ENCODE measurements at places on chromosomes 13 and 19.

DNA sequence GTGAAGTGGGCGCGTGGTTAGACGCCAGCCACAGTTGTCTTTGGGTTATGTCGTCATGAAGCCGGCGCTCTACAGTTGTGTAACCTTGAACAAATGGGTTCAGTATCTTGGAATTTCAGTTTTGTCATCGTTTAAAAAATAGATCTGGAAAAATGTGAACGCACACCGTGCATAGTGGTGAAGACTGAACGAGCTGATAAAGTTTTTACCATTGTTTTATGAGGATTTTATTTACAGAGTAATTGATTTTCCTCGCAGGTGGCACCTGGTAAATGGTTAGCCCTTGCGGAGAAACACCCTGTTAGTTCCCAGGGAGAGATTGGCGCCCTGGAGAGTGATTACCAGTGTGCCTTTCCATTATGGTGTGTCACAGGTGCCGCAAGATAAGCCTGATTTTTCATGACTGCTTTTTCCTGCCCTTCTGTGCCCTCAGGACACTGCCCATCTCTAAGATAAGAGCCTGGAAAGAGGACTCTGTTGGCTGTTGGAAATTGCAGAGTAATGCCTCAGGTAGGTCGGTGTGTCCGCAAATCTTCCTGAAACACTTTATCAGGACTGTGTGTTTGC, 577 bp downstream of the ZNF181 start:
- DNase-seq: peak; percentile 78

DNA sequence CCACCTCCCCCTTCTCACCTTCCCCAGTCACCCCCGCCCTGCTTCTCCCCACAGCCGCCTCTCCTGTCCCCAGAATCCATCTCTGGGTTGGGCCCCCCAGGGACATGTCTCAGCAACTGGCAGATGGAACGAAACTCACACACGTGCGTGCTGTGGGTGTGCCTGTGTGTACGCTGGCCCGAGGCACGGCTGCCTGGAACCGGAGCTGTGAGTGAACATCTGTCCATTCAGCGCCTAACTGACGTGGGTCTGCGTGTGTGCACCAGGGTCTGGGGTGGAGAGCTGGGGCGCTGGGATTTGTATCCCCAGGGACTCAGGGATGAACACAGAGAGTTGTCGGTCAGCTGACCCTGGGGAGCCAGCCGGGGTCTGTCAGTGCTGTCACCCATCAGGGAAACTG, 752 bp upstream of the HAS1 start:
- no peak for DNase-seq

DNA sequence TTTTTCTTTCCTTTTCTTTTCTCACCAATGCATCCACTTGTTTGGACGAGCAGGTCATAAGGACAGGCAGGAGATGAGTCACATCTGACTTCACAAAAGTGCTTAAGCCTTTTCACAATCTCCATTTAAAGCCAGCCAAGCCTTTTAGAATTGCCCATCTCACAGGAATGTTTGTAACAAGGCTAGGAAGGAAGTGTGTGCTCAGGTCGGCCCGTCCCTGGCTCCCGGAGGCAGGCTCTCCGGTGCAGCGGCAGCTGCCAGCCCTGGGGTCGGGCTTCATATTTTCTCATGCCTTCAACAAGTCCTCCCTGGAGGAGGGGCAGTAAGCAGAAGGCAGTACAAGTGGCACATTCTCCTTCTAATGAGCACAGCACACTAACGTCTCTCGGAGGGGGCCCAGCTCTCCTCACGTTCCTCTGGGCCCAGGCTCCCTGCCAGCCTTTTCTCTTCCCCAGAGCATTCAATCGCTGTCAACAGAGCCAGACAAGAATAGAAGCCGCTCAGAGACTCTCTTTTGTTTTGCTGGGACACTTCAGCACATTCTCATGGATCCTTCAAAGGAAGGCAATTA, 180.5 kb downstream of the COL4A1 start:
- DNase-seq: no peak

DNA sequence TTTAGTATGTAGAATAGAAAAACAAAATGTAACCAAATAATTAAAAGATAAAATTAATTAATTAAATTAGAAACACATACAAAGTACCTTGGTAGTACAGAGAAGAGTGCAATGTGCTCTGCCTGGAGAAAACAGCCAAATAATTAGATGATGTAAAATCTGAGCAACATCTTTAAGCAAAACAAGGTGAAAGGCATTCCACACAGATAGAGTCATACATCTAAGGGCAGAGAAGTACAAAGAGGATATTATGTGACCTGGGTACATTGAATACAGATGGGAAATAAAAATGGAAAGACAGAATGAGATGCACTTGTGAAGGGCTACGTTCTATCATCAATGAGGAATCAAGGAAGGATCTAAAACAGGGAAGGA, 25.2 kb upstream of the FNDC3A start:
- DNase-seq: no peak

GRCh38 chr19:55172741-55173140, 6.3 kb upstream of the DNAAF3 start:
- DNase-seq: no peak

GRCh38 chr13:46747031-46747820, 49.7 kb downstream of the ESD start:
- DNase-seq: no peak

GRCh38 chr13:20313896-20314295, 81.8 kb upstream of the GJB6 start:
- DNase-seq: no peak

DNA sequence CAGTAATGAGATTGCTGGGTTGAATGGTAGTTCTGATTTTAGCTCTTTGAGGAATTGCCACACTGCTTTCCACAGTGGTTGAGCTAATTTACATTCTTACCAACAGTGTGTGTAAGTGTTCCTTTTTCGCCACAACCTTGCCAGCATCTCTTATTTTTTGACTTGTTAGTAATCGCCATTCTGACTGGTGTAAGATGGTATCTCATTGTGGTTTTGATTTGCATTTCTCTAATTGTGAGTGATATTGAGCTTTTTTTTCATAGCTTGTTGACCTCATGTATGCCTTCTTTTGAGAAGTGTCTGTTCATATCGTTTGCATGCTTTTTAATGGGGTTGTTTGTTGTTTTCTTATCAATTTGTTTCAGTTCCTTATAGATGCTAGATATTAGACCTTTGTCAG, 245.0 kb downstream of the MTUS2 start:
- DNase-seq: no peak

DNA sequence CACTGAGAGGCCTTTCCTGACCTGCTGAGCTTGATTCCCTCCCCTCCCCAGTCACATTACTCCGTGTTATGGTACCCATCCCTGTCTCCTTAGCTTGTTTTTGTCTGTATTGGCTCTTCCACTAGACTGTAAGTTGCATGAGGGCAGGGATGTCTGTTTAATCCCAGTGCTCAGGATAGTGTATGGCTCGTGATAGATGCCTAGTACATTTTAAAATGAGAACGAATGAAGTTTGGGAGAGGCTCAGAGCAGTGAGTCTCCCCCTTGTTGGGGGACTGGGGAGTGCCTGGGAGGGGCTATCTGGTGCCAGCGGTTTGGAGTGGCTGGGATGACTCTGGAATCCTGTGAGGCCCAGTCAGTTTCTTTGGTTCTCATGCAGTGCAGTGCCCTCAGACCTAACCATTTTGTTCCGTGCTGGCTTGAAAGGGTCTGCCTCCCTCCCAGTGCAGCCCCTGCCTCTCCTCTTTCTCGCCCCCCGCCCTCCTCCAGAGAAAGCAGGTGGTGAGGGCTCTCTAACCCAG, 35.5 kb downstream of the ACTN4 start:
- no peak for DNase-seq

DNA sequence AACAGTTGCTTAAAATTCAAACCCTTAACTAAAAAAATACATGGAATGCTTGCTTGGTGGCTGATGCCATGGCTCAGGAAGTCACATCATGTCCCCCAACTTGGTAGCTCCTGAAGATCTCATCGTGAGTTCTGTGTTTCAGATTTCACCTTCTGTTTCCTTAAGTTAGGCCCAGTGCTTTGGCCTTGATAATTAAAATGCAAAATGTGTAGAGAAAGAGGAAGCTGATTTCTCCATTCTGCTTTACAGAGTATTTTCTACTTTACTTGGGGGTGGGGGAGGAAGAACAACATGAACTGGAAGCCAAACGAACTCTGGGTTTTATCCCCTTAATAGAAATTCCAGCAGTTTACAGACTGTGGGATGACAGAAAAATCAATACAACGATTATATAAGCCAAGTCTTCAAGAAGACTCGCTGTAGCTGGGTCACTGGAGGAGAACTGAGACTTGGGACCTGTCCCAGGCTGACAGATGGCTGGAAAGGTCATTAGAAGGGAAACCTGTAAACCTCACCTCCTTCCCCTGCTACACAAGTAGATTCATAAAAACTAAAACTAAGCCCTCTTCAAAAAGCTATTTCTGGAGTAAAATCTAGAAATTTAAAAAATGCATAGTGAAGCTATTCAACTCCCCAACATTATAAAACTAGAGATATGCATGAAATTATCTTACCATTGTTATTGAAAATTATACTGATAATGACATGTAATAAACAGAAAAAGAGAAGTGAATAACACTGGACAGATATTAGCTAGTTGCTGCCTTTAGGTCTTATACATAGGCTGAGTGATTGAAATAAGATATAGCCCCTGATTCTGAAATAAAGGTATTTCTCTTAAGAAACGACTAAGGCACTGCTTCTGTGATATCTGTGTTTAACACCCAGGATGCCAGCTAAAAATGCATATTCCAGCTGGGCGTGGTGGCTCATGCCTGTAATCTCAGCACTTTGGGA, 22.1 kb upstream of the GGACT start:
- peak; percentile 53 for DNase-seq

GRCh38 chr13:59250336-59251189, 913.2 kb downstream of the DIAPH3 start:
- no peak for DNase-seq

DNA sequence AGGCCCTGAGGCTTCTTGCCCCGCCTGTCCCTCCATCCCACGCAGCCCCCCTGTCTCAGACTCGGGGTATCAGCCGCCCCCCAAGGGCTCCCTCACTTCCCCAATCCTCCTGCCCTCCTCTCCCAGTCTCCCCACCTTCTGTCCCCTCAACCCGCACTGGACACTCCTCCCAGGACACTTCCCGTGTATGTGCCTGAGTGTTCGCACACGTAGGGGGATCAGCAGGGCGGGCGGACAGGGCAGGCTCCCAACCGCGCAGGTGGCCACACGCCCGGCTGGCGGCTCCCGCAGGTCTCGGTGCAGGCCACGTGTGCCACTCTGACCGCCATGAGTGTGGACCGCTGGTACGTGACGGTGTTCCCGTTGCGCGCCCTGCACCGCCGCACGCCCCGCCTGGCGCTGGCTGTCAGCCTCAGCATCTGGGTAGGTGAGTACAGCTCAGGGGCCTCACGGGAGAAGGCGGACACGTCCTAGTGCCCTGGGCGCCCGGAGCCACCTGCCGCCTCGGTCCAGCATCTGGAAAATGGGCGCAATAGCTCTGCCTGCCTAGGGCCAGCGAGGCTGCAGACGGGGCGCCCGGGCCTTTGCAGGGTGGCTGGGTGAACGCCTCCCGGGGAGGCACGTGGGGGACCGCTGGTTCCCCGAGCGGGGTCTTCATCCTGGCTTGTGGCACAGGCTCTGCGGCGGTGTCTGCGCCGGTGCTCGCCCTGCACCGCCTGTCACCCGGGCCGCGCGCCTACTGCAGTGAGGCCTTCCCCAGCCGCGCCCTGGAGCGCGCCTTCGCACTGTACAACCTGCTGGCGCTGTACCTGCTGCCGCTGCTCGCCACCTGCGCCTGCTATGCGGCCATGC, 2.3 kb downstream of the KISS1R start:
- DNase-seq: no peak

DNA sequence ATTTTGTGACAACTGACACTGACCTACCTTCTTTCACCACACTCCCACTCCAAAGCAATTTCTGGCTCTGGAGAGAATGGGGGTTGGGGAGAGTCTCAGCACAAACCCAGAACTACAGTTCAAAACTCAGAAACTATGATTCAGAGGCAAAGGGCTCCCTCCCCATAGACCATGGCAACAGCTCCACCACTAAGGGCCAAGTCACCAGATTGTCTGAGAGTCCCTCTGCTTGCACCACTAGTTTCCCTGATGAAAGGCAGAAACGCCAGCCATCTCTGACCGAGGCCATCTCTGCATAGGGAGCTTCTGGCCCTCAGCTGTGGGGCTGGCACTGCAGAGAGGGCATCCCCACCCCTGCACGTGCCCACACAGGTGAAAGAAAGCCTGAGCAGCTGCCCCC, 112.4 kb upstream of the VSTM2B start:
- no peak for DNase-seq

- DNase-seq: no peak
Observed at GRCh38 chr13:92510416-92510815, 716.2 kb upstream of the GPC6 start.

DNA sequence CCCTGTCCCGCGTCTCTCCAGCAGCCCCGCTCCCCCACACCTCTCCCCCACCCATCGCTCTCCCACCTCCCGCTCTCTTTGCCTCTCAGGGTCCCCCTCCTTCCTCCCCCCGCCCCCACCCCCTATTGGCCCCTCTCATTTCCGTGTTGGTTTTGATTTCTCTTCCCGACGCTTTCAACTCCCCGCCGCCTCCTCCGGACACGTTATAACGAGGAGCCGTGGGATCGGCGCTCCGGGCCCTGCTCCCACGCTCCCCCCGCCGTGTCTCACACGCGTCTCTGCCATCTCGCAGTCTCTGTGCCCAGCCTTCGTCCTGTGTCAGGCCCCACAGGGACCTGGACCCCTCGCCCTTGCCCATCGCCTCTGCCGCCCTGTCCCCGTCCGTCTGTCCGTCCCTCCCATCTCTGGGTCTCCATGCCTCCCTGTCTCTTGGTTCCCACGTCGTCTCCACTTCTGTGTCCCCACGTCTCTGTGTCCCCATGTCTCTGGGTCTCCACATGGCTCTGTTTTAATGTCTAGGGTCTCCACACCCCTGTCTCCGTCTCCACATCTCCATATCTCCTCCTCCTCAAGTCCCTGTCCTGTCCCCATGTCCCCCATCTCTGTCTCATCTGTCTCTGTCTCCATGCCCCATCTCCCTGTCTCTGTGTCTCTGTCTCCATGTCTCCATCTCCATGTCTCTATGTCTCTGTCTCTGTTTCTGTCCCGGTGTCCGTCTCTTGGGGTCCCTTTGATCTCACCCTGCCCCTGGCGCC, 13.1 kb downstream of the ERFL start:
- DNase-seq: no peak

DNA sequence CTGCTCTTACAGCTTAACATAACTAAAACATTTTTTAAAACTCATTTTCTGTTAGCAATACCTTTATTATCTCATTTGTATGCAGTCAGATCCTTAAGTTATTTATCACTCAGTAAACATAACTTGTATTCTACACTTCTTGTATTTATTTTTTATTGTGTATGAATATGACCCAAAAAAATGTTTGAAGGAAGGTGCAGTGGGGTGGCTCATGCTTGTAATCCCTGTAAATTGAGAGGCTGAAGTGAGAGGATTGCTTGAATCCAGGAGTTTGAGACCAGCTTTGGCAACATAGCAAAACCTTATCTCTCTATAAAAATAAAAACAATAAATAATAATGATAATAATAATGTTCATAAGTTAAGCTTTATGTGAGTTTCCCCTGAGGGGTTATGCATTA, 1004.8 kb downstream of the SLITRK5 start:
- DNase-seq: no peak

All from inflammatory macrophage (primary cell).